ENCODE measurements at places on chromosomes 4 and X. TPM values are rescaled to one million over a fixed set of nuclear protein-coding genes. Genes with fewer than 3 reads are reported as not detected.

GRCh38 chr4:97938141-97938540 is 205.1 kb downstream of the STPG2 start:
- DNase-seq = no peak

GRCh38 chr4:152709675-152710438 is 30.1 kb upstream of the TMEM154 start:
- no peak for DNase-seq

The SHISA3 gene
- 2.3 TPM for total RNA-seq

- no peak for DNase-seq
Observed at GRCh38 chr4:146051728-146052391, 113.2 kb upstream of the ZNF827 start.

The RRAGB gene
- 14.9 TPM for total RNA-seq

The NAP1L2 gene
- total RNA-seq = 1.5 TPM

The CCKAR gene
- total RNA-seq = not detected

- no peak for DNase-seq
Observed at GRCh38 chr4:132114885-132115284, 1034.2 kb upstream of the PCDH10 start.

DNA sequence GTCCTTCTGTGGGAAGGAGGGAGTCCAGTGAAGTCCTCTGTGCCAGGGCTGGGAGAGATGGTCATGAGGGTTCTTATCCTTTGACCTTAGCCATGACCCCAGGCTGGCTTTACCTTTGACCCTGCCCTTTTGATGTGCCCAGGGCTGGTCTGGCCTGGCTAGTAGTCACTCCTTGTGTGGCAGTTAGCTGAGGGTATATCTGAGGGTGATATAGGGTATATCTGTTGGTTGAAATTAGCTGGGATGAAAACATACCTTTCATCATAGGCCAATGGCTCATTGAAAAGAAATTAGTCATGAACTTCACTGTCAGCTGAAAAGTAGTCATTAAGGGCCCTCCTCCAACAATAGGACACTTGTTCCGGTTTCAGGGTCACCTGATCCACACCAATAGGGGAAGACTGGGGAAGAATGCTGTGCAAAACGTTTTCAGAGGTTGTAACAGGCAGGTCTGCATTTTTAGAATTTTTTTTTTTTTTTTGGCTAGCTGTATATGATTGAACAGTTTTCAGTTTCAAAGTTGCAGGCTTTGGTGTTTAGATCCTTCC is 74.6 kb upstream of the STOX2 start:
- no peak for DNase-seq

DNA sequence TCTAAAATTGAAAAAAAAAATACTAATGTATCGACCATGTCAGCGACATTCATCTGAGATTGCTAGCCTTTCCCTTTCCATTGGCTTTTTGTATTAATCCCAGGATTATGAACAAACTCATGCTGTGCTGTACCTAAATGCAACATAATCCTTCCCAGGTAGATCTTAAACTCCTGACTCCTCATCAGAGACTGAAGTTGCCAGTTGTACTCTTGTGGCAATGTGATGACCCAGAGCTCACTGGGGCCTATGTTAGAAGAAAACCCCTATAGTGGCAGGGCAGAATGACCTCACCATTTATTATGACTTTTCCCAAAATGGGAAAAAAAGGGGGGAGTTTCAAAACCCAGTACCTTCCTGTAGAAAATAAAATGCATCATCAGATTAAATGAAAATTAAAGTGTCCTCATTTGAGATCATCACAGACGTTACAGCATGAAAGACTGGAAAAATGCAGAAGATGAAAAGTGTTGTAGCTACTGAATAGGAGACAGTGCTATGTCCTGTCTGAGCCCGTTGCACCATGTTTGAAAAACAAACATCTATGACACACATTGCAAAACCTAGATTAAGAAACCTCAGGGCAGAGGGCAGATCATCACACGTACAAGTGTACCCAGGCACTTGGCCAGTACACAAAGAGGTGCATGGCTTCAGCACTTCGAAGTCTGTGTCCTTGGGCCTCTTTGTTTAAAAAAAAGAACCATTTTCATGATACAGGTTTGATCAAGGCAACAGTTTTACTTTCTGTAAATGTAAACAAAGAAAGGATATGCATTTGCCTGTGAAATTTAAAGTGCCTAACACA is 6.8 kb upstream of the ACSL4 start:
- DNase-seq = no peak

GRCh38 chrX:132146456-132146855 is 18.6 kb upstream of the FRMD7 start:
- DNase-seq = no peak

The PABPC4L gene
- total RNA-seq = 0.65 TPM

- no peak for DNase-seq
Observed at GRCh38 chr4:71229477-71230270, 109.1 kb upstream of the SLC4A4 start.

The CORIN gene
- total RNA-seq = 0.28 TPM

DNA sequence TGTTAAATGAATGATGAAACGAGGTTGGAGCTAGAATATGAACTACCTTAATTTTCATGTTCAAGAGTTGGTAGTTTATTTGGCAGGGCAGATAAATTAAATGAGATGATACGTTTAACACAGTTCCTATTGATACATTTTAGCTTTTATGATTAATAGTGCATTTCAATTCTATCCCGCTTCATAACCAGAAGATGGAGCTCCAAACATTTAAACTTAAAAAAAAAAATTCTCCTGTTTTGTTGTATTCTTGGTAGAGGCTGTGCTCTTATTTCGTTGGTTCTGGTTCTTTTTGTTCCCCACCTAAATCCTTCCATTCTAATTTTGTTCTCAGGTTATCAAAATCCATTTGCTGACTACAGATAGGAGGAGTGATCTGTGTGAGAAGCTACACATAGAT is 71.8 kb upstream of the PTPN13 start:
- DNase-seq = no peak

The SHROOM2 gene
- 2.2 TPM for total RNA-seq

GRCh38 chrX:70001708-70002341 is 47.9 kb downstream of the AWAT2 start:
- DNase-seq = no peak

DNA sequence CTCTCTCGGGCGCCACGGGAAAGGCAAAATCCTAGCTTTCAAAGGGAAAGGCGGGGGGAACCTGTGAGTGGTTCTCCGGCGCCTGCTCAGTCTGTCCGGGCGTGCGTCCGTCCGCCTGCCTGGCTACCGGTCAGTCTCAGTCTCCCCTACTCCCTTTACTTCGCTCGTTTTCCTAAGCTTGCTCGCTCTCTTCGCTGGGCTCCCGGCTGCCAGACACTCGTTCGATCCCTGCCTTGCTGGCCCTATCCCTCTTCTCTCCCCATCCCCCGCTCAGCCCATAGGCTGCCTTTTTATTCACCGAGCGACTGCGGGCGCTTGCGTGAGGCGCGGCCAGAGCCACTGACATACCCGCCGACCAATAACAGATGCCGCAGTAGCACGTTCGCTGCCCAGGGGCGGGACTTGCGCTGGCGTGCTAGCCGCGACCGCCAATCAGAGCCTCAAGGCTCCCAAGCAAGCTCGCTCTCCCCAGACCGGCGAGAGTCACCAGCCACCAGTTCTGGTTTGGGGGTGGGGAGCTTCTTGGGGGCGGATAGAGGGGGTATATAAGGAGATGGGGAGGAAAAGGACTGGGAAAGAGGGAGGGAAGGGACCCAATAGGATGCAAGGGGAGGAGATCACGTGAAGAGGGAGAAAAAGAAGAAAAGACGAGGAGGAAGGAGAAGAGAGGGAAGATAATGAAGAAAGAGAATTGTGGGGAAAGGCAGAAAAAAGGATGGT is 30.0 kb downstream of the ARHGEF9 start:
- DNase-seq = peak; percentile 55

DNA sequence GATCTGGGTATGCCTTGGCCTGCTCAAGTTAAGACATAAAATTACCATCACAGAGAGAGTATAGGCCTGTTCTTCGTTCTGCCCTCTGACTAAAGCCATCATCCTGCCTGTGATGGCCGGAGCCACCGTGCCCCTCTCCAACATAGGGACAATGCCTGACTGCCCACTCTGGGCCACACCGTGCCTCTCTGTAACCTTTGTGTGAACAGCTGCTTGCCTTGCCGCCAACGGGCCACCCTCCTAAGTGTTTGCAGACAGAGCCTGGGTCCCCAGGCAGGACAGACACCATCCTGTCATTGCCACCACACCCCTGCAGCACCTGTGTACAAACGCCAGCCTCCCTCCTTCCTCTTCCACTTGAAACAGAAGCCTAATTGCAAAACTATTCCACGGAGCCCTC is 298.7 kb upstream of the TENM3 start:
- no peak for DNase-seq

DNA sequence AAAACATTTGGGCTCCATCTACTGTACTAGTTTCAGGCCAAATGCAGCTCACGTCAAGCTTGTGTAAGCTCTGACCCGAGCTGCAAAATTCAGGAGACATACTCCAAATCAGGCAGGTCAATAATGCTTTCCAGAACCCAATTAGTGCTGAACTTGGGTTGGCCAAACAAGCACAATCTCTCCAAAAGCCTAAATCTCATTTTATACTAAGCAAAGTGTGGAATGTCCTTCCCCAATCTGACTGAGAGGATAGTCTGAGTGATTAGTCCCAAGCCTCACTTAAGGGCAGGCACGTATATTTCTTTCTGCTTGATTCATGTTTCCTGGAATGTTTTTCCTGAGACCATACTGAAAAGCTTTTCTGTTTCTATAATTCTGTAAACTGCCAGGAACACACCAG is 79.9 kb downstream of the NKX6-1 start:
- no peak for DNase-seq

DNA sequence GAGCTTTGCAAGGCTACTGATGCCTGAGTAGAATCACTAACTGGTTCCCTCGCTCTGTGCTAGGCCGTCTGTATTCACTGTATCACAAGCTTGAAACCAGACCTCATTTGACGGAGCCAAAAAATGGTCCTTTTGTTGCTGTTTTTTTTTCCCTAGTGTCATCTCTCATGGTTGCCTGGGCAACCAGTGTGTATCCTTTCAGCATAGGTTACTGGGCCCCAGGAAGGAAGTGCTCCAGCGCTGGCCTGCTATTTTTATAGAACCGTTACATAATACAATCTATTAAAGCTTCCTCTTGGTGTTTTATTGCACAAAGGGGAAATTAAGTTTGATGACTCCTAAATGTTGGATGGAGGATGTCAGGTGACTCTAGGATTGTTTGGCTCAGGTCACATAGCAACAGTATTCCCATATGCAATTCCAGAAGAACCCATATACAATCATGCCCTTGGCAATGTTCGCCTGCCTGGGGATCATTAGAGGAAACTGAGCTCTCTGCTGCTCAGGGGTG is 220.4 kb downstream of the SPRY1 start:
- DNase-seq = no peak

- no peak for DNase-seq
Observed at GRCh38 chr4:159420162-159421057, 317.5 kb downstream of the RAPGEF2 start.

GRCh38 chr4:1051472-1051871 is 40.0 kb downstream of the FGFRL1 start:
- DNase-seq = no peak

DNA sequence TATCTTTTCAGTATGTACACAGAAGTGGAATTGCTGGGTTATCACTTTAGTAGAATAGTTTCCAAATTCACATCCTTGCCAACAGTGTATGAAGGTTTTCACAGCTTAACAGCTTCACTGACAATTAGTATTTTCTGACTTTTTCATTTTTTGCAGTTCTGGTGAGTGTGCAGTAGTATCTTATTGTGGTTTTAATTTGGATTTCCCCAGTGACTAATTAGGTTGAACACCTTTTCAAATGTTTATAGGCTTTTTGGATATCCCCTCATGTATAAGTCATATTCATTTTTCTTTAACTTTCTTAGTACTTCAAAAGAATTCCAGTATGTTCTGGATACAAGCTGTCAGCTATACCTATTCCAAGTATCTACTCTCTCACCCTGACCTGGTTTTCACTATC is 37.1 kb downstream of the BRCC3 start:
- DNase-seq = no peak

GRCh38 chr4:3497523-3498389 is 34.5 kb downstream of the LRPAP1 start:
- DNase-seq = no peak

- DNase-seq = no peak
Observed at GRCh38 chr4:4734425-4734824, 125.0 kb upstream of the MSX1 start.

DNA sequence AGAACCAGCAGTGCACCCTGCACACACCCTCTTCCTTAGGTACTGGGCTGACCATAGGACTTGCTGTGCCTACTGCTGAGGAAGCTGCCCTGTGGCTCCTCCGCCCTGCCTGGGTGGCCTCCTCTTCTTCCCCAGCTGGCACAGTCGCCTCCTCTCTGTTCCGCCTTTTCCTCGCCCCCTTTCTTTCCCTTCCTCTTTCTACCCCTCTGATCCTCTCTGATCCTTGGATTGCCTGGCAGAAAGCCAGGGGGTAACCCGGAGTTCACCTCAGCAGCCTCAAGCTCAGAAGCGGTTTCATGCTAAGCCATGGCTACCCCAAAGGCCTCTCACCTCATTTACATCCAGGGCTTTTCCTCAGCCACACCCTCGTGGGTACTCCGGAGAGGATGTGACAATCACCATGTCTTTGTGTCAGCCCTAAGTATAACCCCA is 136.2 kb downstream of the SMIM20 start:
- peak; percentile 21 for DNase-seq

All from omental fat pad (tissue), 4 donors.